ENCODE measurements at places on chromosomes 6 and 20. TPM values are rescaled to one million over a fixed set of nuclear protein-coding genes. Genes with fewer than 3 reads are reported as not detected.

The BMP6 gene
- total RNA-seq, result 0.19 TPM

The MAFB gene
- 3.5 TPM for total RNA-seq

The MUC21 gene
- total RNA-seq, result under 0.01 TPM

GRCh38 chr20:47583551-47583950, 81.9 kb downstream of the NCOA3 start:
- DNase-seq, result no peak
- no peaks in the 10 kb centered on the region for H3K4me1 ChIP-seq

DNA sequence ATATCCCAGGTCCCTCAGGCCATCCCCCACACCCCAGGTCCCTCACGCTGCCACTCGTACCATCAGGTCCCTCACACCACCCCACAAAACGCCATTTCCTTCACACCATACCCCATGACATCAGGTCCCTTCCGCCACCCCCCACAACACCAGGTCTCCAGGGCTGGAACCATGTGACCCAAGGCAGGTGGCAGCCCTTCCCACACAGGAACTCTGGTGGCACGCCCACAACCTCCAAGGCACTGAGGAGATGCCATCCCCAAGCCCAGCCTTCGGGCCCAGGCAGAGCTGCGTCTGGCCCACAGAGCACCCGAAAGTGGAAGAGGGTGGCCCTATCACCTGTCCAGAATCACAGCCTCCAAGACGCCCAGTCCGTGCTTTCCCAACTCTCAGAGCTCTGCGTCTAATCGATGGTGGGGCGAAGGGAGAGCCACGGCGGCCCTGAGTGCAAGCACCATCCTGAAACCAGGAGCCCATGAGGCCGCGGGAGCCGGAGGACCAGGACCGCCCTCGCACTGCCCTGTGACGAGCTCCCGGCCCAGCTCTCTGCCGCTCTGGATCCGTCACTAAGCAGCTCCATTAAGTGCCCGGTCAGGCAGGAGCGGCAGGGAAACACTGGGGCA, 12.7 kb downstream of the TAF4 start:
- no peaks in the 10 kb centered on the region for H3K4me1 ChIP-seq
- H3K4me3 ChIP-seq, result no peak overlapping the region
- peaks cover 7% of the 10 kb centered on the region for H3K36me3 ChIP-seq
- no peaks in the 10 kb centered on the region for H3K27me3 ChIP-seq

- H3K4me1 ChIP-seq, result peaks cover 19% of the 10 kb centered on the region
- H3K27me3 ChIP-seq, result no peaks in the 10 kb centered on the region
- H3K4me3 ChIP-seq, result no peak overlapping the region
- H3K36me3 ChIP-seq, result no peaks in the 10 kb centered on the region
Measured at GRCh38 chr6:108598305-108598863, 37.7 kb downstream of the FOXO3 start.

- no peaks in the 10 kb centered on the region for H3K36me3 ChIP-seq
- H3K27me3 ChIP-seq, result no peaks in the 10 kb centered on the region
- DNase-seq, result no peak
- no peak overlapping the region for H3K27ac ChIP-seq
- no peaks in the 10 kb centered on the region for H3K4me1 ChIP-seq
Measured at GRCh38 chr6:44712353-44713111, 325.0 kb downstream of the CDC5L start.

Data from thymus (tissue), 14 donors.